Islet precursor cell (in vitro differentiated cells): ENCODE measurements at places on chromosomes 7 and 10.

DNA sequence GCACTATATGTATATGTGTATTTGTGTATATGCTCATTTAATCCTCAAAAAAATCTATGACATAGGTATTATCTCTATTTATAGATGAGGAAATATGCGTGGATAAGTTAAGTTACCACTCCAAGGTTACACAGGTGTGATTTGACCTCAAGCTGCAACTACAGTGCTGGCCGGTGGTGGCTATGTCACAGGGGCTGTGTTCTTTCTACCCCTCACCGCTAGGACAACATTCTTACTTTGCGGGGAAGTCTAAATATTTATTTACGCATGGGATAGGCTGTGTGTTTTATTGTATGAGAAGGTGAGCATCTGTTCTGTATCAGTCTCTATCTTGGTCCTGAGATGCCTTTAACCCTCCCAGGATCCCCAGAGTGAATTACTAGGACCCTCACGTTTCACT, 60.0 kb downstream of the CREB5 start:
- no peak for DNase-seq

DNA sequence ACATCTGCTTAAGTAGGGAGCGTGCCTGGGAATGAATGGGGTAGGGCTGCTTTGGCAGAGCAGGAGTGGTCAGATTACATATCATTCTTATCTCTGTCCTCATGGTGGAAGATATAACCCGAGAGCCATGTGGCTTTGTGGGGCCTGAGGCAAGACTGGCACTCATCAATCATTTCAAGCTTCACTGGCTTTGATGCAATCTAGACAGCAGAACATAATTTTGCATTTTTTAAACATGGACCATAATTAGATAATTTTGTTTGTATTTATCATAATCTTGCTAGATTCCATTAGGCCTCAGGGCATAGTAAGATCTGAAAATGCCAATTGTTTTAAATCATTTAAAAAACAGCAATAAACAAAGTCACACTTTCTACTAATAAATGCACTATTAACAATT, 480.3 kb downstream of the NXPH1 start:
- DNase-seq, result no peak

- DNase-seq, result peak; percentile 91
Observed at GRCh38 chr10:80468002-80468401, 13.9 kb downstream of the TSPAN14 start.

DNA sequence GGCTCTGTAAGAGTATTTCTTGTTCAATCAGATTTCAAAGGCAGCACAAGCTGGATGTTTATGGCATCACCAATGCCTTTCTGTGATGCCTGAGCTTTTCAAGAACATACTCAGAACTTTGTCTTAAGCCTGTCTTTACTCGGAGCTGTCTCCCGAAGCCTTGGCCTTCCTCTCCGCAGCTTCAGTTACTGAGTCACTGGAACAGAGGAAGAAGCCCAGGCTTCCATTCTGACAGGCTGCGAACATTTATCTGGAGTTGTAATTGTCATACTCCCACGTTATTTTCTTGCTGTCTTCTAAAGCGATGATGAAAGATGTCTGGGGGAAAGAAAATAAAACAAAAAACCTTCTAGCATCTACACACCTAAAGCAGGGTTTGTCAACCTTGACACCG, 43.9 kb downstream of the GRK5 start:
- peak; percentile 79 for DNase-seq

DNA sequence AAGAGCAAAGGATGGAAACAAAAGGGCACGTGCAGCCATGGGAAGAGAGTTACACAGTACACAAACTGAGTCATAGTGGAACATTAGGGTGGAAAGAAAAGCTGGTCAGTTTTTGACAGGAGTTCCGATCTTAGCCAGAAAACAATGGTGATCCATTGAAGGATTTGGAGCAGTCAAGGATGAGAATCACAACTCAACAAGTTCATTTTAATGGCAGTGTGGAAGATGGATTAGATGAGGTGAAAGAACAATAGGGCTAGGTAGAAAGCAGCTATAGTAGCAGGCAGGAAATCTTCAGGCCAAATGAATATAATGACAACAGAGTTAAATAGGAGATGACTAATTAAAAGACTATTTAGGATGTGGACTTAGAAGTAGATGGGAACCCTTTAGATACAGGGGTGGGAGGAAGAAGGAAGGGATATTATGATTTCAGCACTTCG, 136.3 kb downstream of the DOCK4 start:
- no peak for DNase-seq

GRCh38 chr10:29688230-29688661, 53.5 kb upstream of the SVIL start:
- DNase-seq, result peak; percentile 80

- DNase-seq, result peak; percentile 81
Observed at GRCh38 chr7:45920502-45921380, at the start of gene IGFBP3. Gene IGFBP3 (minus strand): TSS chr7:45921272. CDS start chr7:45921140, 132 bp downstream.

GRCh38 chr7:47932016-47932415, 16.2 kb downstream of the PKD1L1 start:
- no peak for DNase-seq

DNA sequence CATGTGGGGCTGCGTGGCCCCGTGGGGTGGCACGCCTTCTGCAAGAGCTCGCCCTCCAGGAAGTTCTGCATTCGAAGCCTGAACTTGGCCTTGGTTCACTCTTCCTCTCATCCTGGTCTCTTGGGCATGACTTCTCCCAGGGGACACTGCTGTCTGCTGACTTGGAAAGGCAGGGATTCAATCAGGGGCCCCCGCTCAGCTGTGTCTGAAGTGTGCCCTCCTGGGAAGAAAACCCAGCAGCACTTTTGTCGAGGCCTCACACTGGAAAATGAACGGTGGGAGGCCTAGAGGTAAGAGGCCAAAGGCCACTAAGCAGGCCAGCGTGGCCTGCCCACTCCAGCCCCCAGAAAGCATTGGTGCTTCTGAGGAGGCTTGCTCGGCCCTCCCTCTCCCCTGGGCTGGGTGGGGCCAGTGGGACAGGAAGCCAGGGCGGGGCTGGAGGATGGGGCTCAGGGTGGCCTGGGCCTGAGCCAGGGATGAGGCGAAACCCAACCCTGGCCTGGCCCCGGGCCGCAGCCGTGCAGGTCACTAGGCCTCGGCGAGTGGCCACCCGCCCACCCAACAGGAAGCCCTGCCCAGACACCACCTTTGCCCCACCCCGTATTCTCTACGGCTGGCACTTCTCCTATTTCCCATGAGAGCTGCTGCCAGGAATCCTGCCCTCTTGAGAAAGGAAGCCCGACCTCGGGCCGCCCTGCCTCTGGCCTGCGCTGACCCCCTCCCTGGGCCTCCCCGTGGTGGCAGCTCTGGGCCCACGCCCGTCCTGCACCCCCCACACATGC, 81.1 kb downstream of the ZMIZ1 start:
- peak; percentile 87 for DNase-seq

- DNase-seq, result no peak
Observed at GRCh38 chr7:82926477-82926876, 236.2 kb downstream of the PCLO start.

DNA sequence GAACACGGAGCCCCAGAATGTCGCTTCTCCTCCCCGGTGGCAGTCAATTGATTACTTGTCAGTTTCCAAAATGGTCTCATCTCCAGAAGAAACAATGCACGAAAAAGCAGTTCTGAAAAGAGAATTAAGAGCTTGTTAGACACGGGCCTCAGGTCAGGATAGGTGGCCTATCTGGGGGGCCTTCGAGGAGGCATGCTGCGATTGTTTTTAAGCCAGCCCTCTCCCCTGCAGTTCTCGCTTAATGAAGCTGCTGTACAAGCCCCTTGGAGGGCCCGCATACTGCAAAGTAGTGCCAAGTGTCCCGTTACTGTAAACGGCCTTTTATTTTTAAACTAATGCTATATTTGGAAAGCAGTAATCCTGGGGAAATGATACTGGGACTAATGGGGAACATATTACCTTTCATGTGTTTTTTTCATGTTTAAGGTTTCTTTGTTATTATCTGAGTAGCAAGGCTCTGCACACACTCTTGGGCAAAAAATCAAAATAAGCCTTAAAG, 114.8 kb upstream of the TCF7L2 start:
- no peak for DNase-seq

GRCh38 chr10:121734589-121735045, 136.4 kb upstream of the FGFR2 start:
- DNase-seq, result no peak

- no peak for DNase-seq
Observed at GRCh38 chr7:19572566-19572965, 136.3 kb downstream of the POLR1F start.

- DNase-seq, result no peak
Observed at GRCh38 chr7:123615344-123615743, 13.7 kb downstream of the ASB15 start.

- no peak for DNase-seq
Observed at GRCh38 chr7:73774923-73775322, 4.9 kb upstream of the CLDN3 start.
